ENCODE measurements at places on chromosomes 11 and 22.
A peak's percentile ranks its signal among the peaks of the same experiment; 100 is the strongest.

DNA sequence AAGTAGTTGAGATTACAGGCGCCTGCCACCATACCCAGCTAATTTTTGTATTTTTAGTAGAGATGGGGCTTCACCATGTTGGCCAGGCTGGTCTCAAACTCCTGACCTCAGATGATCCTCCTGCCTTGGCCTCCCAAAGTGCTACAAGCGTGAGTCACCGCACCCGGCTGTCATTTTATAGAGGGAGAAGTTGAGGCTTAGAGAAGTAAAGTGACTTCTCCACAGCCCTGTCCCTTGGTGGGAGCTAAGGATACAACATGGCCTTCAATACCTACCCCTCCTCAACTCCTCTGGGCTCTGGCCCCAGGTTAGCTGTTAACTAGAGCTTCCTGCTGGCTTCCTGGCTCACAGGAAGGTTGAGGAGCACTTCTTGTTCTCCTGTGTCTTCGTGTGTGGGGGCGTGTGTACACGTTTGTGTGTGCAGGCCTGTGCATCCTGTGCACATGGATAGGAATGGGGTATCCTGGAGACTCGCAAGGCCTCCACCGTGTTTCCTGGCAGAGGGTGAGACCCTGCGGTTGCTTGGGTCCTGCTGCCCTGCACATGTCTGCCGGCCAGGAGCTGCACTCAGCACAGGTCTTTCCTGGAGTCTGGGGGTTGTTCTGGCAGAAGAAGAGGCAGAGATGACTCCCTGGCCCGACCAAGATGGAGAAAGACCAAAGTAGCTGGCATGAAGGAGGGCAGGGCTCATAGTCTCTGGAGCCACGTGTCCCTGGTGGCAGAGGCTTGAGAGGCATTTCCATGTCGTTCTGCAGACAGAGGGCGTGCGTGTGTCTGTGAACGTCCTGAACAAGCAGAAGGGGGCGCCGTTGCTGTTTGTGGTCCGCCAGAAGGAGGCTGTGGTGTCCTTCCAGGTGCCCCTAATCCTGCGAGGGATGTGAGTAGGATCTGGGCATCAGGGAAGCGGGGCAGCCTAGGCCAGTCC, 2.4 kb downstream of the SIDT2 start:
- DNase-seq, result peak; percentile 60

DNA sequence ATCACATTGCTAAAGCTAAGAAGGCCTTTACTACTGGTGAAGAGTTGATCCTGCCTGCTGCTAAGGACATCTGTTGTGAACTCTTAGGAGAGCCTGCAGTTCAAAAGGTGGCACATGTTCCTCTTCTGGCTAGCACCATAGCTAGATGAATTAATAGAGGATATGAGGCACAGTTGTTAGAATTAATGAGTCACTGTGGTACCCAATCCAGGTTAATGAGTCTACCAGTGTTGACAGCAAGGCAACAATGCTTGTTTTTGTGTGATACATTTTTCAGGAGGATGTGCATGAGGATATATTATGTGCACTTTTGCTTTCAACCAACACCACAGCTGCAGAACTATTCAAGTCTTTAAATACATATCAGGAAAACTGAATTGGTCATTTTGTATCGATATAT, 12.0 kb downstream of the C11orf58 start:
- no peak for DNase-seq

DNA sequence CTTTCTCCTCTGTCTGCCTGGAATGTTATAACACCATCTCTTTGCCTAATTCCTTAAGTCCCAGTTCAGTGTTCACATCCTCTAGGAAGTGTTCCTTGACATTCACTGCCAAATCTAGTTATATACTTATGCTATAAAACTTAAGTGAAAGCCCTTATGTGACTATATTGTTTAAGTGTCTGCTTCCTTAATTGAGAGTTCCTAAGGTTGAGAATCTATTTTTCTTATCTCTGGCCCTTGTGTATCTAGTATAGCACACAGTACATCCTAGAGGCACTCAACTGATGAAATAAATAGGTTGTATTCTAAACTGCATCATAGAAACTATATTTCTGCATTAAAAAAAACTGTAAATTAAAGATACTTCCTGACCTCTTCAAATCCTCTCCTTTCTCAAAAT, 16.9 kb downstream of the KMT5B start:
- no peak for DNase-seq

DNA sequence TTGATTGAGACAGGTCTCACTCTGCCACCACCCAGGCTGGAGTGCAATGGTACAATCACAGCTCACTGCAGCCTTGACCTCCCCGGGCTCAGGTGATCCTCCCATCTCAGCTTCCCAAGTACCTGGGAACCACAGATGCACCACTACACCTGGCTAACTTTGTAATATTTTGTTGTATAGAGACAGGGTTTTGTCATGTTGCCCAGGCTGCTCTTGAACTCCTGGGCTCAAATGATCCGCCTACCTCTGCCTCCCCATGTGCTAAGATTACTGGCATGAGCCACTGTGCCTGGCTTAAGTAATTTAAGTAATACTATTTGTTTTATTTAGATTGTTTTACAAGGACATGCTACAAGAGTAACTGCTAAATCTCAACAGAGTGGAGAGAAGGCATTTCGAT, 33.5 kb downstream of the ZNF143 start:
- DNase-seq, result no peak
